ENCODE measurements at places on chromosomes 6 and 20. TPM values are rescaled to one million over a fixed set of nuclear protein-coding genes. Genes with fewer than 3 reads are reported as not detected.

Gene CASS4
- 1.1 TPM for total RNA-seq

Gene ID4
- 33.8 TPM for total RNA-seq

Gene RIMS1
- total RNA-seq = 129 TPM

Gene GGT7
- 86.7 TPM for total RNA-seq

Gene ZC2HC1B
- not detected for total RNA-seq

Gene ZBTB12
- total RNA-seq = 7.7 TPM

Gene HAO1
- total RNA-seq = not detected

Gene OR2H2
- total RNA-seq = not detected

Gene TNF
- total RNA-seq = not detected

Gene TMEM217
- 3.0 TPM for total RNA-seq

Gene ZNF322
- 29.7 TPM for total RNA-seq

Gene PNLDC1
- 5.7 TPM for total RNA-seq

Gene FOXF2
- total RNA-seq = 6.2 TPM

Gene FNDC1
- total RNA-seq = 0.24 TPM
